ENCODE measurements at places on chromosomes 2 and 18. TPM values are rescaled to one million over a fixed set of nuclear protein-coding genes. Genes with fewer than 3 reads are reported as not detected.

DNA sequence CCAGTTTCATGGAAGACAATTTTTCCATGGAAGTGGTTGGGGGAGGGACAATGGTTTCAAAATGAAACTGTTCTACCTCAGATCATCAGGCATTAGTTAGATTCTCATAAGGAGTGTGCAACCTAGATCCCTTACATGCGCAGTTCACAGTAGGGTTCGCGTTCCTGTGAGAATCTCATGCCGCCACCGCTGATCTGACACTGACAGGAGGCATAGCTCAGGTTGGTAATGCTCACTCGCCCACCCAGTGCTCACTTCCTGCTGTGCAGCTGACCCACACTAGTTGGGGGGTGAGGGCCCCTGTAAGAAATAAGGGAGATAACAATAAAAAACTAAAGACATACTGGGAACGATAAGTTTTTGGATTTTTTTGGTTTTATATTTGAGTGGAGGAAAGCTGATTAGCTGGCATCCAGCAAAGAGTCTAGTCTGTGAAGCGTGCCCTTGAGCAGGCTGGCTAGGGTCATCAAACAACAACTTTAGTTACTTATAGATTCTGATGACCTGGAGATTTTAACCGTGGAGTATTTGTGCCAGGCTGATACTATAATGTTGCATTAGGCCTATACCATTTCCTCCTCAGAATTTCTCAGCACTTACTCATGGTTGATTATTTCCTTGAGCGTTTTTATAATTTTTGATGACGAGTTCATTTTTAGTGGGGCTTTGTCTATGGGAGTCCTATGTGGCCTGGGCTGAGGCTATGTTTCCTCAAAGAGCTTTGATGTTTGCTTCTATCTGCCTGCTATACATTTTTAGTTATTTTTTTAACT is 6.3 kb upstream of the MCFD2 start:
- DNase-seq: no peak

- DNase-seq: no peak
These were observed 189.4 kb downstream of the MSH2 start for GRCh38 chr2:47592381-47592780.

DNA sequence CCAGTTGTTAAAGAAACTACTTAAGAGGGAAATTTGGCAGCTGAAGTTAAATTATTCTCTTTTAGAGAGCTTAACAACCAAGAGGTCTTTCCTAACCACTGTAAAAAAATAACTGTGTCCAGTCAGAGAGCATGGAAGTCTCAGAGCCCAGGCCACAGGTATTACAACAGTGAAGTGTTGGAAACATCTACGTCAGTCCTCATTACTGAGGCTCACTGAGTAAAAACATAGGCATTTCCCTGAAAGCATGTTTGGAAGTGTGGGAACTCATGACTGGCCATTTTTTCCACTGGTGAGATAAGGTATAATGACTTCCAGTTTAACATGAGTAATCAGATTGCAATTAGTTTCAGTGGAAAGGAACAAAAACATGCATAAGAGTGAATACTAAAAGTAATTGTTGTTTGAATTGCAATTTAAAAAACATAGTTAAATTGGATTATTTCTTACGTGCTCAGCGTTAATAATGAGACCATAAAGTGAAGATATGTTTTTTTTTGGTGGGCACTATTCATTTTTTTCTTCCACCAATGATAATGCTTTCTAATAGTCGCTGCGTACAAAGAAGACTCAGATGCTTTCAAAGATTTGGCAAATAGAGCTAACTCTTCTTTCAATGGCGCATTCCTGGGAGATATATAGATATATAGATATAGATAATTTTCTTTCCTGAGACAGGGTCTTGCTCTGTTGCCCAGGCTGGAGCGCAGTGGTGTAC is 60.8 kb downstream of the EFEMP1 start:
- no peak for DNase-seq

GRCh38 chr2:102698369-102699111 is 63.3 kb upstream of the TMEM182 start:
- no peak for DNase-seq

DNA sequence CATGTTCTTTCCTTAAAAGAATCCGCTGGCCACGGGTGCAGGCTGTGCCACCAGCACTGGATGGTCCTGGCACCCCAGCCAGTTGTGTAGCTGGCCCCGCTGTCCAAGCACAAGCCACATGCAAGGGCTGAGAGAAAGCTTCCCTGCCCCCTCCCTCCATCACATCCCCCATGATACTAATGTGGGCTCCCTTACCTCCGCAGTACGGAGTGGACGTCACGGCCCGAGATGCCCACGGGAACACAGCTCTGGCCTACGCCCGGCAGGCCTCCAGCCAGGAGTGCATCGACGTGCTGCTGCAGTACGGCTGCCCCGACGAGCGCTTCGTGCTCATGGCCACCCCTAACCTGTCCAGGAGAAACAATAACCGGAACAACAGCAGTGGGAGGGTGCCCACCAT is 44.5 kb downstream of the GBX2 start:
- DNase-seq: no peak

GRCh38 chr2:149741646-149742045 is 154.1 kb upstream of the MMADHC start:
- DNase-seq: no peak

- DNase-seq: no peak
These were observed 25.5 kb upstream of the YWHAQ start for GRCh38 chr2:9656270-9656766.

- no peak for DNase-seq
These were observed 61.6 kb upstream of the CXCR4 start for GRCh38 chr2:136179602-136179975.

DNA sequence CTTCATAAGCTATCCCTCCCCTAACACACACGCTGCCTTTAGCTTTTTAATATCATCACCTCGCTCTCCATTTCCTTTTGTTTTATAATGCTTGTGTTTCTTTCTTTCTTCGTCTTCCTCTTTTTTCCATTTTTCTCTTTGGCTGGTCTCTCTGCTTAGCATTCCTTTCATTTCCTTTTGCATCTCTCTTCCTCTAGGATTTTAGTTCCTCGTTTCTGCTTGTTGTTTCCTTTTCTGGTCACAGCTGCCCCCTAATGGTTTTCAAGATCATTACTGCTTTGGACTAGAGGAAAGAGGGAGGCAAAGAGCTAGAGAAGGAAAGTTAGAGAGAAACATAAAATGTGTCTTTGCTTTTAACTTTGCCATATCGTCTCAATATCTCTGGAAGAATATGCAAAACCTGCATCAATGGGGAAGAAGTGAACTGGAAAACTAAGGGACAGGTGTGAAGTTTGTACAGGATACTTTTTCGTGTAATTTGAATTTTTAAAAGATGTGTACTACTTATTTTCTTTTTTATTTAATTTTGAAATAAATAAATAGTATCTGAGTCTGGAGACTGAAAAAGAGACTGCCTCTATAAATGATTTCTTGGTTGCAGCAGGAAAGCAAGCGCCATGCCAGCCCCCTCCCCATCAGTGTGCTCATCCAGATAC is 6.3 kb upstream of the NRP2 start:
- peak; percentile 59 for DNase-seq

Gene SCYGR4
- not detected for total RNA-seq

Gene KLHL41
- total RNA-seq: under 0.01 TPM

Gene RNF152
- total RNA-seq: 0.27 TPM

DNA sequence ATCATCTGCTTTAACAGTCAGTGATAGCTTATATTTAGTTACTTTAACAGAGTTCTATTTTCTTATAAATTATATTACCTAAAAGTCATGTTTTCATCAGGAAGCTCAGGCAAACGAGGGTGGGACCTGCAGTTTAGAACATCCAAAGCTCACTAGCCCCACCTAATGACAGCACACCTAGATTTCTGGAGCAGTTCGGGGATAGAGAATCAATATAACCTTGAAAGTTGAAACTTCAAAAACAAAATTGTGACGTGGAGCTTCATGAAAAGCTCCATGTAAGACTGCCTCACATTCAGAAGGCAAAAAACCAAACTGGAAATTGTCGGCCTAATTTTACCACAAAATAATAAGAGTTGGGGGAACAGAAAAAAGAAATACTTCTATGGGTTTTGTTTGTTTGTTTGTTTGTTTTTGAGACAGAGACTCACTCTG is 185.9 kb upstream of the CCDC150 start:
- DNase-seq: peak; percentile 26

DNA sequence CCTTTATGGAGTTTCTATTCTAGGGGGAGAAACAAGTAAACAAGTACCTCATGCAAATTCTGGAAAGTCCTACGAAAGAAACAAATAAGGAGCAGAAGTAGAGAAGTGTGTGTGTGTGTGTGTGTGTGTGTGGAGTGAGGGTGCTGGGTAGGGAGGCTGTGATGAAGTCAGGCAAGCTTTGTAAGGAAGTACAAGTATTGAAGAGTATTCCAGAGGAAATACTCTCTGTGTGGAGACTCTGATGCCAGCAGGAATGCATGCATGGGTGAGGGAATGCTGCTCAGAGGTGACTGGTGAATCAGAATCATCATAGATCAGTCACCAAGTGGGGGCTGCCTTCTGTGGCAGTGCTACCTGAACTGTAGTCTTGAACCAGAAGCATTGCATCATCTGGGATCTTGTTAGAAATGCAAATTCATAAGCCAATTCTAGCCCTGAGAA is 34.5 kb downstream of the SLC4A3 start:
- no peak for DNase-seq

Gene CFAP221
- not detected for total RNA-seq

Gene IL18RAP
- total RNA-seq: 0.27 TPM

Gene AQP12B
- under 0.01 TPM for total RNA-seq

Gene TFCP2L1
- total RNA-seq: 0.54 TPM

DNA sequence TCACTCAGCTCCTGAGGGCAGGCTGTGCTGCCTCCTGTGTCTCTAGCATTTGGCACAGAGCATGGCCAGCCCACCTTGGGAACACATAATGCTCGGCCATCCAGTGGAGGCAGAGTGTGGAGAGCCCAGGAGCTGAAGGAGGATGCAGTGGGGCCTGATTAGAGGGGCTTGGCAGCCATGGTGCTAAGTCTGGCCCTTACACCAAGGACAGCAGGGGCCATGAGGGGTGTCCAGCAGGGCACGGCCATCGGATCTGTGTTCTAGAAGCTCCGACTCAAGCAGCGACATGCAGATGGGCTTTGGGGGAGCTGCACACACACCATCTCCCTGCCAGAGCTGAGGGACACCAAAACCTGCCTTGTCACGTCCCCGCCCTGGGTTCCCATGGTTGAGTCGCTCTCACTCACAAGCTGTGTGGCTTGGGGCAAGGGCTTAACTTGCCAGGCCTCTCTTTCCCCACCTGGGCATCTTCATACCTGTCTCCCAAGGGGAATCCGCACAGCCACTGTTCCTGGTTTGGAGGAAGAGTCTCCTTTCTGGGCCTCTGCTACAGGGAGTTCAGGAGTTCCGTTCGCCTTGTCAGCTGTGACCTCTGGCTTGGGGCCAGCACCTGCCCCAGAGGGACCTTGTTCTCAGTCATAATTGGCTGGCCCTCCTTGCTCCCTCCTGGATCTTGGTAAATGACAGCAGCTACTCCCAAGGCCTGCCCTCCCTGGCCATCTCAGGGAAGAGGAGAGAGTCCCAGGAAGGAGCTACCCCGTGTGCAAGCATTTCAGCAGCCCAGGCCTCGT is 1.3 kb upstream of the TOGARAM2 start:
- no peak for DNase-seq

DNA sequence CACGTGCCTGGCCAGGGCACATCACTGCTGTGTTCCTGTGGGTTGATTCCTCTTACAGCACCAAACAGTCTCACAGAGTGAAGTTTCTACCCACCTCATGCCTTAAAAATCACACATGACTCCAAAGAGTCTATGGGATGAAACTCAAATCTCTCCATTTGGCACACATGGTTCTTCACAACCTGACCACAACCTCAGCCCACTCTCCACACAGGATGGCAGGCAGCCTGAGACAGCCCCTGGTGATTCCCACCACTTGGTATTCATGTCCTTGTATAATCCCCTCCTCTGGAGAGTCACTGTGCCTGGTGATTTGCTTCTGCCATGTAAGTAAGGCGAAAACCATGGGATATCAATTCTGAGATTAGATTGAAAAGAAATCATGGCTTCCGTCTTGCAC is 46.2 kb downstream of the LBH start:
- DNase-seq: no peak

Gene EVX2
- total RNA-seq: not detected

Gene ALKAL2
- not detected for total RNA-seq

Gene NCKAP1
- 1.6 TPM for total RNA-seq
